Neural crest cell (in vitro differentiated cells): ENCODE measurements at places on chromosomes 13 and 19.

- no peak for DNase-seq
Observed at GRCh38 chr19:54188215-54188871, 1.0 kb downstream of the MBOAT7 start.

DNA sequence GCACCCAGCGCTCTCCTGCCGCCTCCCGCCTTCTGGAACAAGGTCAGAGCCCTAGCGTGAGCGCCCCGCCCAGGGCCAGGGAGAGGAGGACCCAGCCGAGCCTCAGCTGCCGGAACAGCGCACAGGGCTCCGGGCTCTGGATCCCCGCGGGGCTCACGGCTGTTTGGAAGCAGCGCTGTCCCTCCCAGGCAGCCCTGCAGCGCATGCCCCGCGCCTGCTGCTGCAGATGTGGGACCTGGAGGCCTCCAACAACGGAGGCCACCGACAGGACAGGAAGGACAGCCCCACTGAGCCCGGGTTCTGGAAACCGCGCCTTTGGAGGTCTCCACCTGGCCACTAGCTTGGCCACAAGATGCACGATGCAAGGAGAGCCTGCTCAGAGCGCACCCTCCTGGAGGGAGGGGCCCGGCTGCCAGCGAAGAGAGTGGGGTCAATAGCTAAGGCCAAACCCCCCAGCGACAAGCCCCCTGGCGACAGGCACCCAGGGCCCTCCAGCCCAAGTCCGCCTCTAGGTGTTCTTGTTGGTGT, 12.6 kb downstream of the ZSCAN18 start:
- DNase-seq, result no peak

DNA sequence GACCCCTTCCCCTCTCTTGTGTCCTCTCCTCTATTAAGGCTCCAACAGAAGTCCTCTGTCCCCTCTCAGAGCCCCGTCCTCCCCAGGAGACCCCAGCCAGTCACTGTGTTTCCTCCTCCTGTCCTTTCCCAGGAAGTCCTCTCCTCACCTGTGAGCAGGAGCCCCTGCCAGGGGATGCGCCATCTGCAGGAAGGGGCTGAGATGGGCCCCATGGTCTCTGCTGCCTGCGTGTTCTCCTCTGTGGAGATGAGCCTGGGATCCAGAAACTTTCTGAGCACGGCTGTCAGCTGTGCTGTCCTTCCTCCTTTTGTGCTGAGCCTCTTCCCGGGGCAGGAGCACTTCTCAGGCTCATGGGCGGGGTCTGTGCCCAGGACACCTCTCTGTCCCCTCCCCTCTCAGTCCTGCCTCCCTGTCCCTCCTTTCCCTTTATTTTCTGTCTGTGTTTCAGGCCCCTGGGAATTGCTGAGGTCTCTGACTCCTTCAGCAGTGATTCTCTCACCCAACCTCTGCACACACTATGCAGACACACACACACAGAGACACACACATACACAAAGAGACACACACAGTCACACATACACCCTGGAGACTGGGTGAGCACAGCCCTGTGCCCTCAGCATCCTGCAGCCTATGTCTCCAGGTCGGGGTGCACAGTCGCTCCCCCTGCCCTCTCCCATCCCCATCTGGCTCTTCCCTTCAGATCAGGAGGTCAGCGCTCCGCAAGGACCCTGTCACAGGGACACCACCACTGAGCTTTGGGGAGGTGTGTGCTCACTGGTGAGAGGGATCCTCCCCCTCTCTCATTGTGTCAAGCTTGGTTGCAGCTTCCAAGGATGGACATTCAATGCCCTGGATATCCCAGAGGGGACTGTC, at the start of gene CEACAM8:
CEACAM8 (minus strand) TSS at position 308 of the 873 bp plus-strand sequence; CDS start at position 212, 96 bp downstream.
- no peak for DNase-seq

DNA sequence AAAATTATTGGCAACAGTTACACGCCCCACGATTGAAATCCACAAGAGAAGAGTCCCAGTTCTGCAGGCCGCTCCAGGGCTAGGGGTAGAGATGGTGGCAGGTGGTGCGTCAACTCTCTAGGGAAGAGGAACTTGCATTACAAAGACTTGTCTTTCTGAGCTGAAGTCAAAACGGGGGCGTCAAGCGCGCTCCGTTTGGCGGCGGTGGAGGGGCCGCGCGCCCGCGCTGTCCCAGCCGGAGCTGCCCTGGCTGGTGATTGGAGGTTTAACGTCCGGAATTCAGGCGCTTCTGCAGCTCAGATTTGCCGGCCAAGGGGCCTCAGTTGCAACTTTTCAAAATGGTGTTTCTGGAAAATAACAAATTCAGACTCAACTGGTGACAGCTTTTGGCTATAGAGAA, 38.9 kb downstream of the SOX1 start:
- DNase-seq, result peak; percentile 30

GRCh38 chr13:24112791-24113190, 47.7 kb upstream of the SPATA13 start:
- DNase-seq, result no peak

DNA sequence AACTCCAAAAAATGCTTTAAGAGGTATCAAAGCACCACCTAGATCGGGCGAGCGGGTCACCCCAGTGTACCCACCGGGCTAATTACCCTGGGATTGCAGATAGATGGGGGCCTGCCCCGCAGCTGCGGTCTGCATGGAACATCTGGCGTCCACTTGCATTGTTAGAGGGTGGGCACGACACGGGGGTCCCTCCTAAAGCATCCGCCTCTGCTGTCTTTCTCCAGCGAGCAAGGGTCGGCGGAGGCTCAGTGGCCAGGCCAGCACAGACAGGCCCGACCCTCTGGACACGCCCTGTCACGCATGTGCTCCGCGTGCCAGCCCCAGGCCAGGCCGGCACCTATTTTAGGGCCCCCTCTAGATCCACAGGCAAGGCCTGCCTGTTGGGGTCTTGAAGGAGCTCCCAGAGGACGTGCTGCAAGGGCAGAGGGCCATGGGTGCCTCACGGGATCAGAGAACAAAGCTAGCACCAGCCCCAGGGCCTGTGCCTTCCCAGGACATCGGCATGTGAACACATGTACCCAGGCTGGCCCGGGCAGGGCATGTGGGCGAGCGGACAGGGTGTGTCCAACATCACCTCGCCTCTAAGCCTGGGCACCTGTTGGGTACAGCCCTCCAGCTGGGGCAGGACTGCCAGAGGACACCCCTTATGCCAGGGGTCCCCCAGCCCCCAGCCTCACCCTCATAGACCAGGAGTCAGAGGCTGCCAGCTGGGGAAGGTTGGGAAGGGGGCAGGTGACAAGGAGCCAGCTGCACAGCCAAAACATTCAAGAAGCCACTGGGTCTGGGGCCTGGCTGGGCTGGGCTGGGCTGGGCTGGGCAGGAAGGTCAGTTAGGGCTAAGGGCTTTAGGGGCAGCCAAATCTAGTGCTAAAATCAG, 35.6 kb upstream of the NANOS3 start:
- no peak for DNase-seq

DNA sequence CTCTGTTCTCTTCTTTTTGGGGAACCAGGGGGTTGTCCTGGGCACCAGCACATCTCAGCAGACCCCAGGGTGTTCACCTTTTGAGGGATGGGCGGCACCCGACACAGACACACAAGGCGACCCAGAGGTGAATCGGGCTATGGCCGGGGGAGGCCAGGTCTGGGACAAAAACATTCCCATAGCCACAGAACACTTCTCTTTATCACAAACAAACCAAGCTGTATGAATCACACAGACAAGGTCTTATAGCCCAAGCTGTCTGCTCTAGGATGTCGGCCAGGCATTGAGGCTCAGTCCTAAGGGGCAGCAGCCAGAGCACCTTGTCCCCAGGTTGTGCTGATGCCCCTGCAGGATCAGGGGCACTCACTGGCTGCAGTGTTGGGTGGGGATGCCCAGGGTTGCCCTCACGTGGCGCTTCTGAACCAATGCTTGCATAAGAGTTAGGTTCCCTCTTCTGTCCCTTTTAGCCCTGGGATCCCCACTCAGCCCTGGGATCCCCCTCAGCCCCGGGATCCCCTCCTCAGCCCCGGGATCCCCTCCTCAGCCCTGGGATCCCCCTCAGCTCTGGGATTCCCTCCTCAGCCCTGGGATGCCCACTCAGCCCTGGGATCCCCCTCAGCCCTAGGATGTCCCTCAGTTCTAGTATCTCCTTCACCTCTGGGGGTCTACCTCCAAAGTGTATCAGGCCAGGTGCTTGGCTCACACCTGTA, 26.9 kb downstream of the MAU2 start:
- DNase-seq, result no peak

- no peak for DNase-seq
Observed at GRCh38 chr13:76764429-76764828, 121.8 kb downstream of the KCTD12 start.

GRCh38 chr19:4577020-4577782, 17.7 kb upstream of the SEMA6B start:
- no peak for DNase-seq

DNA sequence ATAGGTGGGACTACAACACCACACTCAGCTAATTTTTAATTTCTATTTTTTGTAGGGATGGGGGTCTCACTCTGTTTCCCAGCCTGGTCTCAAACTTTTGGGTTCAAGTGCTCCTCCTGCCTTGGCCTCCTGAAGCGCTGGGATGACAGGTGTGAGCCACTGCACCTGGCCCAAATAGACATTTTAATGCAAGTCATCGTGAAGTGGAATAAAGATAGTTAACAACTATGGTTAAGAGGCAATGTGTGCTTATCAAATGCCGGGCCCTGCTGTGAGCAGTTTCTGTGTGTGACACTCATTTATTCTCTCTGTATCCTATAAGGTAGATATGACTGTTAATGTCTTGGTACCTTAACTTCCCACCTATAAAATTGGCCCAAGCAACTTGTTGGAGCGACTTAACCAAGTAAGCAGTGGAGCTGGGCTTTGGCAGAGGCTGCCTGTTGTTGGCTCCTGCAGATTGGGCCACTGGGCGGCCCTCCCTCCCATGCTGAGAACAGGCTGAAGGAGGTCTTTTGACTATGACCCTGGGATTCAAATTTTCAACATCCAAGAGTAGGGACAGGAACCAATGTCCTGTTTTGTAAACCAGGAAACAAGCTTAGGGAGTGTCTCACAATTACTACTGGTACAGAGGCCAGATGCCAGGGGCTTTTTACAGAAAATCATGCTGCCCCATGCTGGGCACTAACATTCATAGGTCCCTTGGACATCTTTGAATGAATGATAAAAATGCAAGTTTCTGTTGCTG, 450.7 kb downstream of the TSHZ3 start:
- DNase-seq, result no peak
